ENCODE measurements at places on chromosomes 3 and 15. TPM values are rescaled to one million over a fixed set of nuclear protein-coding genes. Genes with fewer than 3 reads are reported as not detected.

CYP11A1 gene
- not detected for polyA plus RNA-seq

GOLGA8S gene
- not detected for polyA plus RNA-seq

DNA sequence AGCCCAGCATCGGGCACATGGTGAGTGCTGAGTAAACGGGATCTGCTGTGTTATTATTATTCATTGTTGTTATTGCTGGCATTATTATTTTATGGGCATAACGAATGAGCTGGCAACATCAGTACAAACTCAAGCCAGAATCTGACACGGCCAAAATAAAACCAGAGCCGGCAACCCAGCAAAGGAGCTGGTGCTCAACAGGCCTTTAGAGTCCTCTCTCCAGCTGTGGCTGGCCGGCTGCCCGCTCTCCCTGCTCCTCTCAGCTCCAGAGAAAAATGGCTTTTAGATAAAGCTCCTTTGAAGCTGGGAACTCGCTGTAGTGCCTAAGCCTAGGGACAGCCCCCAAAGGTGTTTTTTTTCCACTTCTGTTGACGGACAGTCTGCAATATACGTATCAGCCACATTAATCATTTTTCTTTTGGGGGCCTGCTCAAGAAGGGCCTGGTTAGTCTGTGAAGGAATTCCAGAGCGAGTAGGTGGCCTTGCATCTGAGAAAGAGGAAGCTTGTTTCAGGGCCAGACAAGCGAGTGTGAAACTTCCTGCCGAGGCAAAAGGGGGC, 193.9 kb upstream of the UBE2E1 start:
- no peak overlapping the region for H3K4me3 ChIP-seq
- no peak for DNase-seq
- peaks cover 5% of the 10 kb centered on the region for H3K27me3 ChIP-seq
- peaks cover 2% of the 10 kb centered on the region for H3K4me1 ChIP-seq
- no peaks in the 10 kb centered on the region for H3K36me3 ChIP-seq

DNA sequence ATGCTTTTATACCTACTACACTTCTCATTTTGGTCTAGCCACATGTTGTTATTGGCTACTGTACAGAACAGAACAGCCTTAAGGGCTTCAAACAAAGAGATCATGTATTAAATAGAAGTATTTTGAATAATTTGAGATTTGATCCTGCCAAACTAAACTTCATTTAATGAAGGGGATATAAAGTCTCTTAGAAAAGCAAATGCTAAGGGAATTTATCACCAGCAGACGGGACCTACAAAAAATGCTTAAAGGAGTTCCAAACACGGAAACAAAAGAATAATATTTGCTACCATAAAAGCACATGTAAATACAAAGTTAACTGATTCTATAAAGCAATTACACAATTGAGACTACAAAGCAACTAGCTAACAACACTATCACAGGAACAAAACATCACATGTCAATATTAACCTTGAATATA, 23.6 kb upstream of the FMN1 start:
- H3K4me1 ChIP-seq: no peaks in the 10 kb centered on the region
- peaks cover 5% of the 10 kb centered on the region for H3K27me3 ChIP-seq
- no peak for DNase-seq
- no peaks in the 10 kb centered on the region for H3K36me3 ChIP-seq
- H3K4me3 ChIP-seq: no peak overlapping the region

- no peak overlapping the region for H3K4me3 ChIP-seq
- H3K27me3 ChIP-seq: peaks cover 4% of the 10 kb centered on the region
- no peaks in the 10 kb centered on the region for H3K36me3 ChIP-seq
- no peak for DNase-seq
Observed at GRCh38 chr3:24232784-24233183, 261.9 kb downstream of the THRB start.

GRCh38 chr3:126389112-126389793, 5.5 kb upstream of the CFAP100 start:
- no peak overlapping the region for H3K27ac ChIP-seq
- H3K4me1 ChIP-seq: no peaks in the 10 kb centered on the region
- H3K36me3 ChIP-seq: no peaks in the 10 kb centered on the region
- H3K4me3 ChIP-seq: peak overlapping the region; percentile 21
- DNase-seq: peak; percentile 7

GRCh38 chr3:71208211-71209095, 375.1 kb downstream of the FOXP1 start:
- H3K27ac ChIP-seq: no peak overlapping the region
- no peaks in the 10 kb centered on the region for H3K4me1 ChIP-seq
- peaks cover 3% of the 10 kb centered on the region for H3K36me3 ChIP-seq
- peaks cover 9% of the 10 kb centered on the region for H3K27me3 ChIP-seq
- H3K4me3 ChIP-seq: no peak overlapping the region
- DNase-seq: no peak
